Renal cortex interstitium (tissue), 15 donors: ENCODE measurements at places on chromosomes 4 and X. TPM values are rescaled to one million over a fixed set of nuclear protein-coding genes. Genes with fewer than 3 reads are reported as not detected.

- DNase-seq = no peak
Observed at GRCh38 chr4:7226439-7226838, 34.1 kb downstream of the SORCS2 start.

GRCh38 chrX:25872786-25873185 lies 265.4 kb upstream of the MAGEB18 start:
- DNase-seq = no peak

DNA sequence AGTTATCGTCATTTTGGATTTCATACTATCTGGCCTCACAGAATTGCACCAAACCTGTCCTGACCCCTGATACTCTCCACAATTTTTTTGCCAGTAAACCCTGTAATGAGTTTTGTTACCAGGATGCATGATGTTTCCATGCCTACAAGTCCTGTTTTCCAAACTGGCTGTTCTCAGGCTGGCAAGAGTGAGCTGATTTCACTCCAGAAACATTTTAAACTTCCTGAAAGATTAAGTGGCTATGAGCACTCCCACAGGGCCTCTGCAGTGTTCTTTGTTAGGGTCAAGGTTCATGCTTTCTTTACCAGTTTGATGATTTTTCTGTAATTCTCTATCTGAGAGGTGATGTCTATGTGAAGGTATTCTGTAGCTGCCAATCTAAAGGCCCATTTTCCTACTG lies 31.7 kb upstream of the PDLIM3 start:
- no peak for DNase-seq

DNA sequence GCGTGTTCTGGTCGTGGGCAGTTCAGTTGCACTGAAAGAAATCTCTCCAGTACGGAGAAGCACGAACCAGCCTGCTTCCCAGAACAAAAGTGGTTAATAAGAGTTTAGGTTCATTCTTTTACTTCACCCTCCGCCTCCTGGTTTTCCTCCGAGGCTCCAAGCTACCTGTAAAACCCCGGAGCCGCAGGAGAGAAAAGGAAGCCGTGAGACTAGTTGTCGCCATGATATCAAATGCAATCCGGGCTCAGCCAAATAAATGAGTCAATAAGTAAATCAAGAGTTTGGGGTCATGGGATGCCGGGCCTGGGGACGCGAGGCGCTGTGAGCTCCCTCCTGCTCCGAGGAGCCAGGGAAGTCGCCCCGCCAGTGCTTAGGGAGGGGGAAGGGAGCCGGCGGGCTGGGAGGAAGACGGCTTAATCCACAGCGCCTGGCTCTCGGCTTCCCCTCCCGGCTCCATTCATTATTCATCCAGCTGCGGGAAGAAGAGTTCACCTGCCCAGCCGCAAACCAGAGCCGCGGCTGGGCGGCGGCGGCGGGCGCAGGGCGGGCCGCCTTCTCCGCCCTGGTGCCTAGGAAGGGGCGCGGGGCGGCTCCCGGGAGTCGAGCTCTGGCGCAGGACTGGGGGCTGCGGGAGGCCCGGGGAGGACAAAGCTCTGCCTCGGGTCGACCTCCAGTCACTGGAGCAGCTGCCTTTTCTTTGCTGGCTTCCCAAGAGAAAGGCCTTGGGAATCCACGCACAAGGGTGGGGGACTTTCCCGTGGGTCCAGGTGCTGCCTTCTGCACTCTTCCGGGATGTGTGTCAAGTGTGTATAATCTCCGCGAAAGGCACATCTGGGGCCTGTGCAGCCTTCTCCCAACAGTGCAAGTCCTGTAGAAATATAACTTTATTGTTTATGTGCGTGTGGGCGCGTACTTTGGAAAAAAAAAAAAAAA lies 1.7 kb downstream of the FRAS1 start:
- DNase-seq = peak; percentile 41

DNA sequence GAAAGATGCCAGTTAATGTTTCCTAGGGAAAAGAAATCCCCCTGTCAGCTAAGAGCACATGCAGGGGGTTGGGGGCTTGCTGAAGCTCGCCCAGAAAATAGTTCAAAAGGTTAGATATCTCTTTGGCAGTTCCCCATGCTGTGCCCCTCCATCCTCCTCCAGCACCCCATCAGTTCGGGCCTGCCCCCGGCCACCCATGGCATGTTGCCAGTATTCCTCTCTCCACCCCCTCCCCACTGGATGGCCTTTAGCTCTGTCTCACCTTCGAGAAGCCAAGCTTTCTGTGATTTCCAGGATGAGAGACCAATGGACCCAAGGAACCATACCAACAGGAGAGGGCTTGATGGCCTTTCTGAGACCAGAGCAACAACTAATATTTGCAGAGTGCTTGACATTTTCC lies 5.2 kb downstream of the RAB33A start:
- no peak for DNase-seq

DNA sequence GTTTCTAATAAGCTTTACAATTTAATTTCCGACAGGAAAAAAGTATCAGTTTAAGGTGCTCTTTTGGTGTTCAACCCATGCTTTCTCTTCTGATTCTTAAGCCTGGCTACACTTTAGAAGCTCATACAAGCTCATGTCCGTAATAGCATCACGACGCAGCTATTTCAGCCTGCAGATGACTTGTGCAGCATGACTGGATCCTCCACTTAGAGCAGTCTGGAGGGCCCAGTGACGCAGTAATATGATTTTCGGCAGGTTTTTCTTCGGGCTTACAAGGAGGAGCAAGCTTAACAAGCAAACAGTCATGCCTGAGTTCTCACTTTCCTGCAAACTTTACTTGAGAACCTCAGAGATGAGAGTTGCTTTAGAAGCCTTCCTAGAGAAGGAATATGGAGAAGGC lies 85.3 kb upstream of the MAML3 start:
- no peak for DNase-seq

- DNase-seq = no peak
Observed at GRCh38 chrX:45668686-45669443, 468.2 kb upstream of the DIPK2B start.

DNA sequence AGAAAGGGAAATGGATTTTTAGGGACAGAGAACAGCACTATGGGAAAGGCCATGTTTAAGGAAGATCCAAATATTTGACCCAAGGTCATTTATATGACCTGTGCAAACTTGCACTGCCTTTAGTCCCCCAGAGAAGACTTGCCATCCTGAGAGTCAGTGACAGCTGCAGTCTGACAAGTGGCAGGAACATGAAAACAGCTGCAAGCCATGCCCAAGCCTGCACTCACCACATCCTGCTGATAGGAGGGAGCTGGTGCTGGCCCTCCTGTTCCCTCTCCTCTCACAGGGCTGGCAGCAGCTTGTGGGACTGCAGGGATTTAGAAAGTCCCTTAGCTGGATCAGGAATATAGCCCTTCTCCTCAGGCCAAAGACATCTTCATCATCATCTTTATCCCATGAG lies 187.7 kb downstream of the RAP1GDS1 start:
- DNase-seq = no peak

VCX gene
- polyA plus RNA-seq = not detected

MAGEB2 gene
- polyA plus RNA-seq = not detected

ZNF275 gene
- polyA plus RNA-seq = 20.5 TPM
